ENCODE measurements at places on chromosomes 5 and 9.

- DNase-seq: no peak
Measured at GRCh38 chr5:17067657-17068392, 131.7 kb upstream of the MYO10 start.

DNA sequence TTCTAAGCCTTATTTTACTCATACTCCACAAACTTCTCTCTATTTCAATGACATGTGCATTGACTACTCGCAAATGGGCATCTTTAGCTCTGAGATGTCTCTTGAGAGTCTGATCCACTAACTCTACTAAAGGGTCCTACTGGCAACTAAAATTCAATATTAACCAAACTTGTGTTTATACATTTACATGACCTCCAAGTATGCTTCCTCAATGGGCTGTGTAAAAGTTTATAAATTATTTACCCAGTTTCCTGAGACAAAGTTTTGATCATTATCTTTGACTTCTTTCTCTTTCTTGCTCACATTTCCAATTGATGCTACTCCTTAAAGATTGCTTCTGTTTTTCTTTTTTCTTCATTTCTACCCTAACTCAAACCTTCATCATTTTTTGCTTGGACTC, 510.1 kb upstream of the DAB2 start:
- DNase-seq: no peak

GRCh38 chr5:52952483-52952882, 36.7 kb upstream of the ITGA2 start:
- DNase-seq: no peak

DNA sequence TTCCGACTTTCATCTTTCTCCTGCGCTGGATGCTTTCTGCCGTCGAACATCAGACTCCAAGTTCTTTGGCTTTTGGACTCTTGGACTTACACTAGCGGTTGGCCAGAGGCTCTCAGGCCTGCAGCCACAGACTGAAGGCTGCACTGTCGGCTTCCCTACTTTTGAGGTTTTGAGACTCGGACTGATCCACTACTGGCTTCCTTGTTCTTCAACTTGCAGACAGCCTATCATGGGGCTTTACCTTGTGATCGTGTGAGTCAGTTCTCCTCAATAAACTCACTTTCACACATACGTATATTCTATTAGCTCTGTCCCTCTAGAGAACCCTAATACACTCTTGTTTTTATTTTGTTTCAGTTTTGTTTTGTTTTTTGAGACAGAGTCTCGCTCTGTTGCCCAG, 10.3 kb downstream of the FKBP15 start:
- DNase-seq: no peak

All from CD8-positive, alpha-beta memory T cell (primary cell).